ENCODE measurements at places on chromosomes 12 and 14.

DNA sequence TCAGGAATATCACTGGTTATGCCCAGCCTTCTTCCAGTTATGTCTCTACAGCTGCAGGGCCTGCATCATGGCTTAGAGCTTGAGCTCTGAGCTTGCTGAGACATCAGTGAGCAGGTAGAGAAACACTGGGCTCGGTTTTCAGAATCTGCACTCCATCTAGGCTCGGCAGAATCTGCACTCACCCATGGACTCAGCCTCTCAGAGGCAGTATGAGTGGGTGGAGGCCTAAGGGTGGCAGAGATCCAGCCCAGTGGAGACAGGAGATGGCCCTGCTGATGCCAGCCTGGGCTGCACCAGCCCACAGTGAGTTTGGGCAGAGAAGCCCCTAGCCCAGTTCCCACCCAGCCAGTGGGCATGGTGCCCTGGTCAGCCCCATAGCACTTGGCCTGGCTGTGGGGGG is 12.8 kb downstream of the KRT80 start:
- no peak for DNase-seq

- no peak for DNase-seq
These were observed 667.1 kb upstream of the FBXO33 start for GRCh38 chr14:40099316-40099715.

DNA sequence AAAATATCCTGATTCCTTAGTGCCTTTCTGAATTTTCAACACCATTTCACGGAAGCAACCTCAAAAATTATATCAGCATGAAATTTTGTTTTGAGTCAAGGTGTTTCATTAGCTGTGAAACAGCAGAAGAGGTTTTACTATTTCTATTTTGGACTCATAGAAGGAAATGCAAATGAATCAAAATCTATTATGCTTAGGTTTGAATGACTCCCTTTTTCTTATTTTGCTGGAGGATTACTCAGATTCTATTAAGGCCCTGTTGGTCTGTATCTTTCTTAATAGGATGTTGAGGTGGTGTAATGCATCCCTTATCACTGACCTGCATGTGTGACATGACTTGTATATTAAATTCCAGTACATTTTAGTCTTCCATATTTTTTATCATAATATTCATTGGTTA is 165.8 kb downstream of the TMTC2 start:
- DNase-seq = no peak

DNA sequence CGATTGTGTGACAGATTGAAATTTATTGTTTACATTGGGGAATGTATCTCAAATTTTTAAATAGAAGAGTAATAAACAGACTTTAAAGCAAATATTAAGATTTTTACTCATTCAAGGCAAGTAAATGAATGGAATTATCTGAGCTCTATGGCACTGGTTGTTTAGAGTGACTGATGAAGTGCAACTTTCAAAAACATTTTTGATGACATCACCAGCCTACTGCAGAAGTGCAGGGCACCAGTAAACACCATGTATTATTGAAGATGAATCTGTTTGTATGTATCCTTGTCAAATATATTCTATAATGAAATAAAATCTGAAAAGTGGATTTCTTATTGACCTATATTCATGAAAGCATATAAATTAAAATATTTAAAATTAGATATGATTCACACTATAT is 124.0 kb upstream of the EVL start:
- DNase-seq = no peak

- DNase-seq = no peak
These were observed 225.4 kb downstream of the APAF1 start for GRCh38 chr12:98870504-98870903.

GRCh38 chr12:3034067-3034750 is 43.0 kb upstream of the TSPAN9 start:
- DNase-seq = no peak

DNA sequence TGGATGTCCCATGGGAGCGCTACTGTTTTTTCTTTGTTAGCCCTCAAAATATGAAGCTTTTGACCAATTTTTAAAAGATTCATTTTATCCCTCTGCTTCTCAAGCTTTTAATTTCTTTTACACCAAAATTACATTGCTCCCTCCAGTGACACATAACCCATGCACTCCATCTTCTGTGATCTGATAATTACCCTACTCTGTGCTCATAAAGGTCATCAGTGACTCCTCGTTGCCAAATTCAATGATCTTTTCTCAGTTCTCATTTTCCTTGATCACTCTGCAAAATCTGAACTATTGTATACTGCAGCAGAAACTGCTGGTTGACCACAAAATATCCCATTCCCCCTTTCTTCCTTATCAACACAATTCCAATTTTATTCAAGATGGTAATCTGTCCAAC is 8.7 kb upstream of the PTGDR start:
- no peak for DNase-seq

- DNase-seq = no peak
These were observed 35.0 kb upstream of the GALNT9 start for GRCh38 chr12:132364348-132364902.

DNA sequence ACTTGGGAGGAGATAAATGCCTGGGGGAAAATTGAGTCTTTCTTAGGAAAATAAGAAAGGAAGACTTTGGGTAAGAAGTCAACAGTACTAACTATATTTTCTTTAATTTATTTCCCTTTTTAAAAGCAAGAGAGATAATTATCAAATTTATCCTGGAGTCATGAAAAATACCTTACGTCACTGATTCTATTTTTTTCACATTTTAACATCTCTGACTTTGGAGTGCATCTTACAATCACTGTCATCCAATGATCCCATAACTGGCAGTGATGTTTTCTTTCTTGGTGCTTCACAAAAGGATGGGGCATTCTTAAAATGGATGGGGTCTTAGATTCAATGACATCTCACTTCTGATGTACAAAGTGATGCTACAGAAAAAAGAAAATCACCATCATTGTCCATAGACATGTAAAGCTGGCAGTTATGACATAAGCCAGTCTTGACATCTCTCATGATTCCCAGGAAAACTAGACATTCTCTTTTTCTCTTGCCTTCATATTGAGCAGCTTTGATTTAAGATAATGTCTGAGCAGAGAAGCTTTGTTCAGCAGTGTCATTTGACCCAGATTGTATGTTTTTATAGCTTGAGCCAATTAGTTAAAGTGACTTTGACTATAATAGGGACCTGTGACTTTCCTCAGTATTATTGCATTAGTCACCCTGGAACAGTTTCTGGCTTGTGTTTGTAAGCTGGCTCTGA is 236.2 kb downstream of the EGLN3 start:
- DNase-seq = no peak

GRCh38 chr12:121678716-121679300 is 9.4 kb upstream of the MORN3 start:
- DNase-seq = no peak

DNA sequence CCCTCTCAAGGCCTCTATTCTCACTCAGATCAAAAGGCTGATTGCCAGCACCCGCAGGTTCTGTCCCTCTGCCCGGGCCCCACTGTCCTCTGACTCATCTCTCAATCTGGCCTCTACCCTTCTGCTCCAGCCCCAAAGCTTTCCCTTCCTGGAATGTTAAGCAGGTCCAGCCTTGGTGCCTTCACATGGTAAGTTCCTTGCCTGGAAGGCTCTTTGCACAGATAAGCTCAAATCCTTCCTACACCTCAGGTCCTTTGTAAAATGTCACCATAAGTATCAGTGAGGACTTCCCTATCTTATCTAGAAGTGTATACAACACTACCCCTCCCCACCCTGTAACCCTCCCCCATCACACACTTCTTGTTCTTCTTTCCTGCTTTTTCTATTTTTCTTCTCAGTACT is 22.2 kb downstream of the LPCAT3 start:
- no peak for DNase-seq

DNA sequence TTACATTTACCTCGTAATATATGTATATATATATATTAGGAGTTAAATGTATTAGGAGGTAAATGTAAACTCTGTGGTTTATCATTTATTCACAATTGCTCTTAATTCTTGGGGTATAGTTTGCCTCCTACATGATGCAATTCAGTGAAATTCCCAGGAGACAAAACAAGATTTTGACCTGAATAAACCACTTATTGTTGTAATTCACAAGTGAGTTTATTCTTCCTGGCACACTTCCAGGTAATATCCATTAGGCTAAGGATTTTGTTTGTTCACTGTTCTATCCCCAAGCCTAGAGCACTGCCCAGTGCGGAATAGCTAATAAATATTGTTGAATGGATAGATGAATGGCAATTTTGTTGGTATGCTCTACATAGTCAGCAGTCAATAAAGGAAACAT is 3.0 kb downstream of the SMIM10L1 start:
- no peak for DNase-seq

DNA sequence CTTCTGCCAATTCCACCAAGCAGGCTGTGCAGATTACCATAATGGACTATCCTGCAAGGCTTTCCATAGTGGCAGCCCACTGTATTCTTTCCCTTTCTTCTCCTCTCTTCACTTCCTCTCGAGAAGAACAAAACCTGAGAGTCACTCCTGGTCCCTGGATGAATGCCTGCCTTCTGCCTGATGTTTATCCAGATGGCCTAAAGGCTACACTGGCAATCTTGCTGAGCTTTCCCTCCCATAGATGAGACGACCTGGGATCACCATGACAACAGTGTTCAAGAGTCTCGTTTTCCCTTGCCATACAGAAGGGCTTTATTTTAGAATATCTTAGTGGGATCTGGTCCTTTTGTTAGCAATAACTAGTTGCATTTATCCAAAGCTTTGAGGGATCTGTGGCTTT is 142.3 kb downstream of the RTN1 start:
- DNase-seq = no peak

- DNase-seq = peak; percentile 43
These were observed 161.3 kb upstream of the IFNG-AS1 start for GRCh38 chr12:67827820-67828383.

DNA sequence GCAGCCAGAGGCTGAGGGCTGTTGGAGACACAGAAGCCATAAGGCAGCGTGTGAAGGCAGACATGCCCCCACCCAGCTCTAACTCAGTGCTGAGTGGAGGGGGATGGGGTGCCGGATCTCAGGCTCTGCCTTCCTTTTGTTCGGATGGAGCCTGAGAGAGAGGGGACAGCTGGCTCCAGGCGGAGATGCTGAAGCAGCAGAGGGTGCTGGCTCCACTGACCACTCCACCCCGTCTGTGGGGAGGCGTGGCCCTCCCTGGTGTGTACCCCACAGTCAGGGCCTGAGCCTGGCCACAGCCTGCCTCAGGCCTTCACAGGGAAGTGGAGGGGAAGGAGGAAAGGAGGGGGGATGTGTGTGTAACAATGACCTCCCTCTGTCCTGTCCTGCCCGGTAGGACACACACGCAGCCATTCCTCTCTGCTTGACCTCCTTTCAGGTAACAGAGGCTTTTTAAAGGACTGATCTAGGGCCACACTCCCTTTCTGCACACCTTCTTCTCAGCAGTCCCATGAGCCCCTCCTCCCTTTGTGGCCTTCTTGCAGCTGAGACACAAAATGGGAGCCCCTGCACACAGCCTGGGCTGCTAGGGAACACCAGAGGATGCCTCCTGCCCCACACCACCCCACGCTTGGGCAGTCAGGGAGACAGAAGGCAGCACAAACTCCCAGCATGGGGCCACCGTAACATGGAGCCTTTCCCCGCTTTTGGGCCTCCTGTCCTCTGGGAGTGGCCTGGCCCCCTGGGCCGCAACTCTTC is 9.6 kb upstream of the ENDOU start:
- no peak for DNase-seq

DNA sequence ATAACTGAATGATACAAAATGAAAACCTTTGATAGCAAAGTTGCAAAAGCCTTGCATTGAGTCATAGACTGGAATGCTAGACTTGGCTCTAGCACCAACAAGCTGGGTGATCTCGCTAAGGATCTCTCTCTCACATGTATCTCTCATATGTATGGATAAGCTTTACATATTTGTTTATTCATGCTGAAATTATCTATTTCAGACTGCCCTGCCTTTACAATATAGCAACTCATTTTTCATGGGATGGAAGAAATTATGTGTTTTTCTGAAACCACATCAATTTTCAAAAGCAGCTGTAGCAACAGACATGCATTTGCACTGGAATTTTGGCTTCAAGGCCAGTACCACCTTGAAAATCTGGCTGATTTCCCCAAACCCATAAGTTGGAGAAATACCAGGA is 11.4 kb downstream of the RERG start:
- DNase-seq = no peak

- DNase-seq = no peak
These were observed 456.1 kb downstream of the AEBP2 start for GRCh38 chr12:19895246-19896020.

GRCh38 chr14:95679148-95679815 is 6.9 kb upstream of the TCL1B start:
- no peak for DNase-seq
